Stimulated activated CD4-positive, alpha-beta T cell treated with anti-CD3 and anti-CD28 coated beads, Interleukin-2, amount 100 ng/mL, for 4 hours (primary cell): ENCODE measurements at places on chromosomes 2 and 18.
A peak's percentile ranks its signal among the peaks of the same experiment; 100 is the strongest.

DNA sequence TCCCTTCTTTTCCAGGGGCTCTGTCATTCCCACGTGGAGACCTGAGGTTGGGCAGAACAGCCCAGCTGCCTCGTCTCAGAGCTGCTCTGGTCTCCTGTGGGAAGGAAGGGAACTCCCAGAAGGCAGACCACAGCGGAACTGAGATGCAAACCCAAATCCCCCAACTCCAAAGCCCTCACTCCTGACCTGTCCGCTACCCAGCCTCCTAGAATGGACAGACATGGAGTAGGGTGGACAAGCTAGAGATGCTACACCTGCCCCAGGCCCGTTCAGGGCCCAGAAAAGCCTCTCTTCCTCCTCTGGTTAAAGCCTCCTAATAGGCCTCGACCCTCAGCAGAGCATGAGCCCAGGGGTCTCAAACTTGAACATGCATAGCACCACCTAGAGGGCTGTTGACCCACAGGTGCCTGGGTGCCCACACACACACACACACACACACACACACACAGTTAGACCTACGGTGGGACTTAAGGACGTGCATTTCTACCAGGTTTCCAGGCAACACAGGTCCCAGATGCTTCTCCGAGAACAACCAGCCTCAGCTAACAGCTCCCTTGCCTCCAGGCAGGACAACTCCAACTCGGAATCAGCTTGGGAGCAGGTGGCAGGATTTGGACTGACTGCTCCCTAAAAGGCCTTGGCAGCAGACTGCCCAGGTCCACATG is 93.5 kb downstream of the TNS1 start:
- DNase-seq = no peak

- DNase-seq = no peak
These were observed 80.9 kb upstream of the ARHGAP28 start for GRCh38 chr18:6648581-6648980.

DNA sequence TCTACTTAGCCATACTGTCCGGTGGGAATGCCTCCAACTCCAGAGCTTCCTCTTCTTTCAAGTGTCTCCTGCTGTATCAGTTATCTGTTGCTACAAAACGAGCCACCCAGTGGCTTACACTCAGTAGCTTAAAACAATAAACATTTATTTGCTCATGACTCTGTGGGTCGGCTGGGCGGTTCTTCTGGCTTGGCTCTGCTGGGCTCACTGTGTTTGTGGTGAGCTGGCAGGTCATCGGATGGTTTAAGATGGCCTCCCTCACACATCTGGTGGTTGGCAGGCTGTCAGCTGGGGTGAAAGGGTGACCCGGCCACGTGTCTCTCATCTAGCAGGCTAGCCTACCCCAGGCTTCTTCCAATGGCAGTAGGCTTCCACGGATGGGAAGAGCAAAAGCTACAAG is 122.4 kb upstream of the SLC1A4 start:
- no peak for DNase-seq

DNA sequence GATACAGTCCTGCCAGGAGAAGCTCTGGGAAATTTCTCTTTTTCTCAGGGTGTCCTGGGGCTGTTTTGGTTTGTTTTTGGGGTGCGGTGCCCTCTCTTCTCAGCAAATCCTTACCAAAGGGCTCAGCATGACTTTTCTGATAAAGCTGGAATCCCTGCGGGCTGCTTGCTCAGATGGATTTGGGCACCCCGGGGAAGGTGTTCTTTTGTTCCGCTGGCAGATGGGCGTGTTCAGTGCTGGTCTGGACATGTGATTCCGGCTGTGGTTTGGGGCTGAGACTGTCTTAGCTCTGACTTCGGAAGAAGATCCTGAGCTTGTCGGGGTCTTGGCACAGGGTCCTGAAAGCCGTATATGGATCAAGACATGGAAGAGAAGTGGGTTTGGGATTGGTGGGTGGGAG is 134.2 kb upstream of the SPRED2 start:
- no peak for DNase-seq

- DNase-seq = no peak
These were observed 146.6 kb upstream of the REV1 start for GRCh38 chr2:99636144-99637034.

DNA sequence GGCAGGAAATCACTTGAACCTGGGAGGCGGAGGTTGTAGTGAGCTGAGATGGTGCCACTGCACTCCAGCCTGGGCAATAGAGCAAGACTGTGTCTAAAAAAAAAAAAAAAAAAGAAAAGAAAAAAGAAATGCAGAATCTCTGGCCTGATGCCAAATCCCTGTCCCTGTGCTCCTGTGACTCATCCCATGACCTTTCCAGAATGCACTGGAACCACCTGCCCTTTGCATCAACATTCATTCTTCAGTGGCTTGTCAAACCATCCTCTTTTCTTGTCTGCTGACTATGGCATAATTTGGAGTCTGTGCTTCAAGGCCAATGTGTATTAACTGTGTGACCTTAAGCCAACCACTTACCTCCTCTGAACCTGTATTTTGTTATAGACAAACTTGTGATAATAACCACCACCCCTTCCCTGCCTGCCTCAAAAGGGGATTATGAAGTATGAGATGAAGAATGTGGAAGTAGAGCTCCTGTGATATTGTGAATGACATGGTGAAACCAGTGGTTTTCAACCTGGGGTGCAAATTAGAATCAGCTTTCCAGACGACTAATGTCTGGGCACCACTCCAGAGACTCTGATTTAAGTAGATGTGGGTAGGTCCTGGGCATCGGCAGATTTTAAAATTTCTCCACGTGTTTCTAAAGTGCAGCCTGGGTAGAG is 189.3 kb downstream of the CLIP4 start:
- no peak for DNase-seq

GRCh38 chr2:146867477-146867986 is 977.3 kb upstream of the ACVR2A start:
- no peak for DNase-seq

GRCh38 chr18:3666526-3667254 is 216.7 kb downstream of the TGIF1 start:
- no peak for DNase-seq

DNA sequence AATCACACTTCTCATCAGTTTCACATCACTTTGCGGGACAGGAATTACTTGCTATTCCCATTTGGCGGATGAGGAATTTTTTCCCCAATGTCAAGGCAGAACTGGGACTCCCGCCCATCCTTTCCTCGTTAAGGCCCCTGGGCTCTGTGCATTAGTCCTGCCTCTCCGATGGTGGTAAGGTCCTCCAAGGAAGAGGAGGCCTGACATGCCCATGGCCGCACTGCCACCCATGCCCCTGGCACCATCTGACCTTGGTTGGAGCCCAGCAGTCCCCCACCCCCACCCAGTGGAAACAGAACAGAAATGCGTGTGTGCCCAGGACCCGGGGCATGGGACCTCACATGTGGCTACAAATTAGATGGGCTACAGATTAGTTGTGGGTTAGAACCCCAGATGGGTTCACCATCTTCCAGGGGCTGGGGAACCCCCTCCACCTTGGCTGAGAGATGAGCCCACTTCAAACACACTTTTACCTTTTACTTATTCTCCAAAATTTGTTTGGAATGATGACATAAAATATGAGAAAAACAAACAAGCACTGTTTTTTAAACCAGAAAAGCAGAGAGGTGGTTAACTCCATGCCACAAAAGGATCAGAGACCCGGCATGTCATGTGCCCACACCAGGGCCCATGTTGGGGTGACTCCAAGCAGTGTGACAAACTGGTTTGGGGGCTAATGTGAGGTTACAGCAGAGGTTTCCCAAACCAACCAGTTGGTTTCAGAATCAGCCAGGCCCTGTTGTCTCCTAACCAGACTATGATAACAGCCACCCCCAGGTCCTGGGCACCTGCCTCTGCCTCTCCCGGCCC is 11.0 kb upstream of the DUSP2 start:
- no peak for DNase-seq

- no peak for DNase-seq
These were observed 34.9 kb downstream of the CFAP210 start for GRCh38 chr2:169659320-169659719.

GRCh38 chr2:67938053-67938452 is 124.8 kb downstream of the C1D start:
- DNase-seq = no peak

GRCh38 chr2:193303464-193303863 is 1108.7 kb upstream of the TMEFF2 start:
- DNase-seq = no peak

- no peak for DNase-seq
These were observed 37.7 kb upstream of the TBC1D8 start for GRCh38 chr2:101188683-101189405.

DNA sequence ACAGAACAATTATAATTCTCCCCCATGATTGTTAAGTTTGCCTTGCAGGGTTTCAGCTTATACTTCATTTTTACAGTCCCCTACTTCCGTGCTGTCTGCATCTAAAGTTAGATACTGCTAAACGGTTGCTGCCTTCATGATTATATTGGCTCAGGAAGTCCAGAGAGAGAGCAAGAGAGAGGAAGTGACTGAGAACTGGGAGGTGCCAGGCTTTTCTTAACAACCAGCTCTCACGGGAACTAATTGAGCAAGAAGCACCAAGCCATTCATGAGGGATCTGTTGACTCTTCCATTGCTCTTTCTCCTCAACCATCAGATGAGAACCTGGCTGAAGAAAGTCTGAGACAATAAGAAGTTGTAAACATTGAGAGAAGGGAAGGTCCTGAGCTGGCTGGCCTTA is 125.5 kb upstream of the SIX2 start:
- DNase-seq = no peak

GRCh38 chr2:66729416-66730330 is 294.7 kb downstream of the MEIS1 start:
- DNase-seq = no peak

- no peak for DNase-seq
These were observed 30.6 kb downstream of the SCN3A start for GRCh38 chr2:165173215-165173614.

GRCh38 chr2:164721430-164721829 is 100.1 kb upstream of the GRB14 start:
- no peak for DNase-seq

GRCh38 chr2:165888171-165888570 is 65.4 kb downstream of the TTC21B start:
- DNase-seq = no peak

- peak; percentile 84 for DNase-seq
These were observed at the start of gene ADRA2B for GRCh38 chr2:96116424-96116878. ADRA2B (minus strand) TSS chr2:96116571; CDS start chr2:96116149, 422 bp downstream.

DNA sequence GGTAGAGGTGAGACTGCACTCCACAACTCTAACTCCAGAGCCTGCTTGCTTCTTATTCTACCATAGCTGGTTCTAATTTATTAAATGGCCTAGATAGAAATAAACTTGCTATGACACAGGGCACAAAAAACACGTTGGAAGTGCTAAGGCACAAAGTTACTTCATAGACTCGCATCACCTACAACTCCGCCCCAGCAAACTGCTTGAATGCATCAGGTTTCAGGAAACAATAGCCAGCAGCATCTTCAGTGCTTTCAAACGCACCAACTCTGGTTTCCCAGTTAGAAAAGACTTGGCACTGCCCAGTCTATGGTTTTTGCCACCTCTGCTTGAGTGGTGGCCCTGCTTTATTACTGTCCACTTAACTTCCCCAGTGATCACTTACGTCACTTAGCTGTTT is 142.6 kb downstream of the RIF1 start:
- DNase-seq = no peak

GRCh38 chr2:112869258-112869842 is 32.8 kb upstream of the IL1B start:
- DNase-seq = no peak

DNA sequence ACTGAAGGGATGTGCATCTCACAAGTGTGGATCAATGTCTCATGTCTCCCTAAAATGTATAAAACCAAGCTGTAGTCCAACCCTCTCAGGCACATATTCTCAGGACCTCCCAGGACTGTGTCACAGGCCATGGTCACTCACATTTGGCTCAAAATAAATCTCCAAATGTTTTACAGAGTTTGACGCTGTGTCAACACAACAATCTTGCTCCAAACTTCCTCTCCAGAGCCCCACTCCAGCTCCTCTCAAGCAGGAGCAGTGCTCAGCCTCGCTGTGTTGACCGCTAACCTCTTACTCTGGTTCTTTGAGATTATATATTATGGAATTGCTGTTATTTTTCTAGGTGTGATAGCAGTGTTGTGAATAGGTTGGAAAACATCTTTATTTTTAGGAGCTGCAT is 56.2 kb downstream of the CYP27C1 start:
- DNase-seq = no peak

DNA sequence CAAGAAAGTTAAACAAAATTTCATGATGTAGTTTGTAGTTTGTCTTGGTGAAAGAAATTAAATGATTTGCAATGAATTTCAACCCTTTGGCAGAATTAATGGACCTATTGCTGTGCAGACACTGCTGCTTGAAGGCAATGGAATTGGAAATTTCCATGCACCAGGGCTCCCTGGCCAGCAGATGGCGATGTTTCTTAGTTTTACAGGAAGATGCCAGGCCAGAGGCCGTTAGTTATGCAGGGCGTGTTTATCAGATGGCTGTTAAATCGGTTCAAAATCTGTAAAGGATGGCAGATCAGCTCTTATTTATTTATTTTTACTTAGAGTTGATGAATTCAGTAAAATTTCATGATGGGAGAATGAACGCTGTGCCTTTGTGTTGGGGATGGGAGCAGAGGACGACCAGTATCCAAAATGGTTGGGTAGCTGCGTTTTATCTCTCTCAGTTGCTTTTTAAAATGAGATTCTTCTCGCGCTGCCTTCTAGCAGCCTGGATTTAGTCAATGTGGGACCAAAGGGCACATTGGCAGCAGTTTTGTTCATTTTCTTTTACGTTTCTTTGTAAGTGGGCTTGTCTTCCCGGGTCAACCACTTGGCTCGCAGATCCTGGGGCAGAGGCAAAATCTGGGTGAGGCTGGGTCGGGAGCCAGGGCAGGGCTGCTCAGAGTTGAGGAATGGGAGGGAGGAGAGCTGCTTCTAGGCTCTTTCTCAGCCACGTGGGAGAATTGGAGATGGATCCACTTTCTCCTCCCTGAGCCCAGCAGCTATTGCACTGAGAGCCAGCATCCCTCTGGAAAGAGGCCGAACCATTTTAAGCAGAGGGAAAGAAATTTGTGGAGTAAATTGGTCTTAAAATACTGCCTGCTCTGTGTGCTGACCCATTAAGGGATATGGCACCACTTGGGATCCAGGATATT is 344.0 kb downstream of the PIK3C3 start:
- DNase-seq = peak; percentile 16

DNA sequence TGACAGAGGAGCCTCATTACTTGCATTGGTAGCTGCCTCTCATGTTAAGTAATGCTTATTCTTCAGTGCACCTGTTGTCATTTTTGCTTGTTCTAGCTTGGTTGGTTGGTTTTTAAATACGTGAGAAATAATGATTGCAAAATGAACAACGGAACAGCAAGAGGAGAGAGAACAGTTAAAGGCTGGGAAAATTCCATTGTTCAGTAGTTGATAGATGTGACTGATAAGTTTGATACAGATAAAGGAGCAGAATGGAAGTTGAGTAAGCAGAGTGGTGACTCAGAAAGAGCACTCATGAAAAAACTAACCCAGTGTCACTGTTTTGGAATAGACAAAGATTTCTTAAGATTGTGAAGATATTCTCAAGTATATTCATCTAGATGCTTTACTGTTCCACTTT is 50.5 kb downstream of the MTA3 start:
- DNase-seq = no peak
